Activated T-helper 1 cell treated with anti-CD3 and anti-CD28 coated beads, Interleukin-12 subunit alpha, Interleukin-12 subunit beta, Interleukin-2, Interleukin-4 antibody, amounts not matched to agents 30 ng/mL and 10 ng/mL and 1 ng/mL, durations not matched to agents 14 hours and 24 hours and 36 hours (primary cell): ENCODE measurements at places on chromosomes 1 and 21.

DNA sequence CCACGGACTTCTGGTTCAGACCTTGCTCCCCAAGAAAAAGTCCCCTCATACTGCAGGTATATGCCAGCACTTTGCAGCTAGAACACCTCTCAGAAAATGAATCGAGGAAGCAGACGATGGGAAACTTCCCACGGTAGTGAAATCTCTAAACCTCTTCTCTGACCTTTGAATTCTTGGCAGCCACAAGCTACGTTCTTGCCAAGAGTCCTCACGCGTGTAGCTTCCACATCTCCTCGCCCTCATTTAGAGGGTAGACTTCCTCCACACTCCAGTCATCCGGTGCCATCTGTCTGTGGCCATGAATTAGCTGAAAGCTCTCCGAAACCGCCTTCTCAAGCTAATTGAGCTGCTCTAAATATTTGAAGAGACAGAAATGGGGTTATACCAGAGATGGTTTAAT lies 127.8 kb downstream of the RGS7 start:
- no peaks in the 10 kb centered on the region for H3K4me1 ChIP-seq
- no peak overlapping the region for H3K27ac ChIP-seq
- H3K27me3 ChIP-seq, result no peaks in the 10 kb centered on the region

GRCh38 chr1:245397771-245398170 lies 243.0 kb downstream of the KIF26B start:
- no peaks in the 10 kb centered on the region for H3K36me3 ChIP-seq
- no peaks in the 10 kb centered on the region for H3K4me1 ChIP-seq
- H3K4me3 ChIP-seq, result no peak overlapping the region
- H3K27ac ChIP-seq, result no peak overlapping the region
- no peaks in the 10 kb centered on the region for H3K27me3 ChIP-seq

DNA sequence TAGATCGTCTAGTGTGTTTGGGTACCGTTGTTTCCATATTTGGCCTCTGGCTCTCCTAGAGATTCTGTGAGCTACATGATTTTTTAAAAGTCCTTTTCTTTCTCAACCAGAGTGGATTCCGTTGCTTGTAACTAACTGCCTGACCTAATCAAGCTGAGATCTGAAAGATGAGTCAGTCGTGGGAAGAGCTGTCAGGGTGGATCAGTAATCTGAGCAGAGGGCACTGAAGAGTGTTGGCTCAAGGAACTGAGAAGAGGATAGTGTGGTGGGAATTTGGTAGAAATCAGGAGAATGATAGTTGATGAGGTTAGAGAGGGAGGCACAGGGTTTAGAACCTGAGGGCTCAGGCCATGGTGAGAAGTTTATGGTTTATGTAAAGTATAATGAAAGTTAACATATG lies 52.2 kb downstream of the TRAF5 start:
- H3K4me1 ChIP-seq, result peaks cover 70% of the 10 kb centered on the region
- H3K27ac ChIP-seq, result peak overlapping the region; percentile 68
- peaks cover 44% of the 10 kb centered on the region for H3K36me3 ChIP-seq
- no peak overlapping the region for H3K4me3 ChIP-seq
- H3K27me3 ChIP-seq, result no peaks in the 10 kb centered on the region

DNA sequence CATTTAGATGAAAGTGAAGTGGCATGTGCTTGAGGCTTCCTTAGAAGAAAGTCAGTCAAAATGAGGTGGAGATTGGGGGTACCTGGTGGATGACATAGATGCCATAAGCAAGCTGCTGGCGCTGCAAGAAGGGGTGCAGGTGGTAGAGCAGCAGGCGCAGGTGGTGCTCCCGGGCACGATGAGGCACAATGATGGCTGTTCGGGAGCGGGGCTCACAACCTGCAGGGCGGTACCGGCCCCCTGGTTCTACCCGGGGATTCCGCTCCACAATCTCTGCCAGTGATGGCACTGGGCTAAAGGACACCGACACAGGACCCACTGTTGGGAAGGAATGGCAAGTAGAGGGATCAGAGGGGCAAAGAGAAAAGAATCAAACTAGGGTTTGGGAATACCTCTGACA lies 2.4 kb downstream of the B4GALT3 start:
- H3K4me3 ChIP-seq, result peak overlapping the region; percentile 5
- no peaks in the 10 kb centered on the region for H3K27me3 ChIP-seq
- H3K27ac ChIP-seq, result peak overlapping the region; percentile 52
- H3K36me3 ChIP-seq, result peaks cover 37% of the 10 kb centered on the region
- DNase-seq, result no peak

- no peak for DNase-seq
- H3K4me1 ChIP-seq, result no peaks in the 10 kb centered on the region
- no peak overlapping the region for H3K27ac ChIP-seq
- H3K27me3 ChIP-seq, result no peaks in the 10 kb centered on the region
These were observed 348.8 kb downstream of the RYR2 start for GRCh38 chr1:237390823-237391222.

DNA sequence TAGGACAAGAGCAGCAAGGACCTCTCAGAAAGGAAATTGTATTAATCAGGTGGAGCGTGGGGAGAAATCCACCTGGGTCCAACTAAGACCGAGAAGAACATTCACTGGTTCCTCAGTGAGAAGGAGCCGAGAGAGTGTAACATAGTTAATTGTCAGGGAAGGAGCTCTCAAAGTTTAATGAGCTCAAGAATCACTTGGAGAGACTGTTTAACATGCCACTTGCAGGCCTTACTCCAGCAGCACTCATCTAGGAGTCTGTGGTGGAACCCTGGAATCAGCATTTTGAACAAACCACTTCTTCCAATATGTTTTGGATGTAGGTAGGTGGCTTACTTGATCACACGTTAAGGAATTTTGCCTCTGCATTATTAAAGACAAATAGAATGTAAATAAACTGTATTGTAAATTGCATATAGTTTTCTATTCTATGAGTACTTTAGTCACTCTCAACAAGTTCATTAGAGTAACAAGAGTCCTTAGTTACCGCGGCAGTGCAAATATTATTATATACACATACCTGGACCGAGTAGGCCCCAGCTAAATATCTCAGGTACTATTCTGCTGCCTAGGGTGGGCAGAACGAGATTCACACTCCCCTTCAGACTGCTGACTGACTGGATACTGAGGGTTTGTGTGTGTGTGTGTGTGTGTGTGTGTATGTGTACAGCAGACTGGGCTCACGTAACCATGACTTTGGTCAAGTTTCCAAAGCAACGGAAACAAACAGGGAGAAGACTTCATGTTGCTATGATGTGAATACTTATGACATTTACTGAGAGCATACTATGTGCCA lies 203.2 kb upstream of the USP24 start:
- no peak overlapping the region for H3K4me3 ChIP-seq
- peaks cover 5% of the 10 kb centered on the region for H3K27me3 ChIP-seq
- no peaks in the 10 kb centered on the region for H3K36me3 ChIP-seq
- H3K4me1 ChIP-seq, result no peaks in the 10 kb centered on the region
- no peak for DNase-seq

DNA sequence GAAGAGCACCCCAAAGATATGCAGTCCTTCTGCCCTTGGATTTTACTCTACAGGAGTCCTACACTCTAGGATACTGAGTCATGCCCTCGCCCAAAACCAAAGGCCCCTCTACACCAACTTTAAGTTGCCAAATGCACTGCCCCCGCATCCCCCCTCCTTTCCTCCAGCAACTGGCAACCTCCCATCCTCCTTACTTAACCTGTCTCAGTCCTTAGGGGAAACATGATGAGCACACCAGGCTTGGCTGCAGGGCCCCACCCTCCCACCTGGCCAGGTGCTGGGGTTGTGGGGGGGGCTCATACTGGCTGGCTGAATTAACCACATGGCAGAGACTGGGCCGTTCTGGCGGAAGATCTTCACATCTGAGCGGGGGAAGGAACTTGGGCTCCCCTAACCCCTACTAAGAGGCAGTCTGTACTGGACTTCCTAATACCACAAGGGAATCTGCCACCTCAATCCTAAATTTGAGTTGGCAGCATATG lies 1.2 kb downstream of the HDGF start:
- peak overlapping the region; percentile 98 for H3K27ac ChIP-seq
- peaks cover 1% of the 10 kb centered on the region for H3K27me3 ChIP-seq
- H3K36me3 ChIP-seq, result peaks cover 37% of the 10 kb centered on the region
- peak overlapping the region; percentile 100 for H3K4me3 ChIP-seq
- DNase-seq, result no peak
- peaks cover 71% of the 10 kb centered on the region for H3K4me1 ChIP-seq

GRCh38 chr1:231603598-231604275 lies 22.9 kb upstream of the DISC1 start:
- H3K27me3 ChIP-seq, result peaks cover 12% of the 10 kb centered on the region
- no peaks in the 10 kb centered on the region for H3K36me3 ChIP-seq
- peaks cover 14% of the 10 kb centered on the region for H3K4me1 ChIP-seq
- H3K4me3 ChIP-seq, result peak overlapping the region; percentile 86

DNA sequence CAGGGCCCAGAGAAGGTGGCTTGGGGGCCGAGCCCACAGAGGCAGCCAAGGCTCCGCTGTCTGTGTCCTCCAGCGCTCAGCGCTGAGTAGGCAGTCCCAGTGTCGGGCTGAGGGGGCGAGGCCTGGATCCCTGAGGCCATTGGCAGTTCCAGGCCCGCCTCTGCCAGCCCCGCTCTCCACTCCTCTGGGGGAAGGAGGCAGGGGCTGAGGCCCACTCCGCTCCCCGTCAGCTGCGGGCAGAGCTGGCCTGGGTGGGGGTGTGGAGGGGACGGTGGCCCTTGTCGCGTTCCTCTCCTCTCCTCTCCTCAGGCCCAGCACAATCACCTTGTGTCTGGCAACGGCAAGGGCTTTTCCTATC lies 132.8 kb downstream of the CASZ1 start:
- no peaks in the 10 kb centered on the region for H3K4me1 ChIP-seq
- no peaks in the 10 kb centered on the region for H3K27me3 ChIP-seq
- H3K36me3 ChIP-seq, result no peaks in the 10 kb centered on the region
- no peak overlapping the region for H3K27ac ChIP-seq
- no peak overlapping the region for H3K4me3 ChIP-seq

DNA sequence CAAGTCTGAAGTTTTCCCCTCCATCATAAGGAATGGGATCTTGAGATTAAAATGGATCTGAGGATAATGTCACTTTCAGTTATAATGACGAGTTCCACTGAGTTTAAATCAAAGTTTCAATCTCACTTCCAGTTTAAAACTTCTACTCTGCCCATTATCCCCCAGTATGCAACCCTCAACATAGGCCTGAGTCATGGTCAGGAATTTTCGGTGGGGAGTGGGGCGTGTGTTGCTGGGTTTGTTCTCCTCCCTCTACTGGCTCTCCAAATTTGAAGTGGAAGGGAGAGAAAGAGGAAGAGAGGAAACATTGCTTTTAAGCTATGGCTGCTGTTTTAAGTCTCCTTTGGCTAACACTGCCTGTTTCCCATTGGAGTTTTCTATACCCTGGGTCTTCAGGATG lies 152.9 kb downstream of the TM2D1 start:
- no peaks in the 10 kb centered on the region for H3K4me1 ChIP-seq
- no peaks in the 10 kb centered on the region for H3K36me3 ChIP-seq
- peaks cover 11% of the 10 kb centered on the region for H3K27me3 ChIP-seq
- DNase-seq, result no peak
- no peak overlapping the region for H3K4me3 ChIP-seq

DNA sequence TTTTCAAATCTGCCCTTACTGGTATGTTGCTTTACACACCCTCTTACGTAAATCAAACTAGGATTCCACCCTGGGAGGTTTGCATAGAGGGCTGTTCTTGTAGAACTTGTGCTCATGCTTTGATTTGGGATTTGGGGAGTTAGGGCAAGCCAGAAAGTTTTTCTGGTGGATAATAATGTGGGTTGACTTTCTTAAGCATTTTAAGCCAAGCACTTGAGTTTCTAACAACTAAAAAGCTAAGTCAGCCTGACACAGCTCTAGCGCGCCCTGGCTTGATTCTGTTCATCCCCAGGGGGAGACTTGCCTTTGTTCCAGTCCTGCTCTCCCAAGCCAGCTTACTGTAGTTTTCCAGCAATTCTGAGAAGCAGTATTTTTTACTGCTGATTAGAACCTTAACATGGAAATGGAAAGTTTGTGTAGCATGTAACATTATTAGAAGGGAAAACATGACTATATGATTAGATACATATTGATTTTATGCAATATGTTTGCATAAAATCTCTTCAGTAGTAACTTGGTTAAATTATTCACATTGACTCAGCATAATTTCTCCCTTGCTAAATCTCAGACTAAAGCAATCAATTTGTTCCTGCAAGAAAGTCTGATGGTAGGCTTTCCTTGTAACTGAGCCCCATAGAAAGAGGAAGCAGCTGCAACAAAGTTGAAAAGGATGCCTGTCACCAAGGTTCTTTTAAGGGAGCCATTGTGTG lies 11.0 kb upstream of the PGD start:
- H3K27ac ChIP-seq, result no peak overlapping the region
- H3K36me3 ChIP-seq, result no peaks in the 10 kb centered on the region
- H3K4me1 ChIP-seq, result peaks cover 10% of the 10 kb centered on the region
- no peak for DNase-seq

- no peak for DNase-seq
- peaks cover 33% of the 10 kb centered on the region for H3K27me3 ChIP-seq
- no peak overlapping the region for H3K27ac ChIP-seq
- H3K36me3 ChIP-seq, result peaks cover 2% of the 10 kb centered on the region
These were observed 6.3 kb downstream of the KCNQ4 start for GRCh38 chr1:40789661-40790430.

DNA sequence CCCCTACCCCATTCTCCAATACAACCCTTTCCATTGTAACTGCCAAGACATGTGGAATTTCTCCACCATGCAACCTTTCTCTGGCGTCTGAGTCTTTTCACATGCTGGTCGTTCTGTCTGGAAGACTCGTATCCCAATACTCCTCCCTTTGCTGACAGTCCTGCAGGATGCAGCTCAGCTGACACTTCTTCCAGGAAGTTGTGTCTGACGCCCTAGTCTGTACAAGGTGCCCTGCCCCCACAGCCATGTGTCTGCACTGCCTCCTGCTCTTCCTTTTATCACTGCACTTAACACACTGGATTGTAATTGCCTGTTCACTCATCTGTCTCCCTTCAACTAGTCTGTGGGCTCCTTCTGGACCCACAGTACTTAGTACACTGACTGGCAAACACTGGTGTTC lies 188.0 kb downstream of the LMX1A start:
- H3K4me1 ChIP-seq, result no peaks in the 10 kb centered on the region
- no peaks in the 10 kb centered on the region for H3K36me3 ChIP-seq
- H3K27ac ChIP-seq, result no peak overlapping the region
- DNase-seq, result no peak
- H3K27me3 ChIP-seq, result no peaks in the 10 kb centered on the region

- no peaks in the 10 kb centered on the region for H3K36me3 ChIP-seq
- no peak overlapping the region for H3K4me3 ChIP-seq
- H3K27me3 ChIP-seq, result no peaks in the 10 kb centered on the region
- no peak overlapping the region for H3K27ac ChIP-seq
- DNase-seq, result no peak
These were observed 22.8 kb upstream of the PAPPA2 start for GRCh38 chr1:176440176-176440575.

- H3K36me3 ChIP-seq, result peaks cover 42% of the 10 kb centered on the region
- H3K4me3 ChIP-seq, result peak overlapping the region; percentile 92
- no peaks in the 10 kb centered on the region for H3K27me3 ChIP-seq
- DNase-seq, result no peak
- H3K27ac ChIP-seq, result peak overlapping the region; percentile 86
- H3K4me1 ChIP-seq, result peaks cover 53% of the 10 kb centered on the region
These were observed 1.2 kb downstream of the ELOVL1 start for GRCh38 chr1:43366601-43367025.
